ENCODE measurements at places on chromosomes 4 and X.

DNA sequence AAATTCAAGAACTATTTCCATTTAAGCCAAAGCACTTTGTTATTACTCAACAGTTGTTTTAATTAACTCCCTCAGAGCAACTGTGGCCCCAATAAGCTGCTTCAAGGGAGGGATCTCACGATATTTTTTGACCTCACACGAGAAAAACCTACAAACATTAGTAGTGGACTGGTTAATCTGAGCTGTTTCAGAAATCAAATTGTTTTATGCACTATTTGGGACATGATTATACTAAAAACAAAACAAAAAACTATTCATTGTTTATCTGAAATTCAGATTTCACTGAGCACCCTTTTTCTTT lies 74.3 kb downstream of the DCHS2 start:
- no peak for DNase-seq

DNA sequence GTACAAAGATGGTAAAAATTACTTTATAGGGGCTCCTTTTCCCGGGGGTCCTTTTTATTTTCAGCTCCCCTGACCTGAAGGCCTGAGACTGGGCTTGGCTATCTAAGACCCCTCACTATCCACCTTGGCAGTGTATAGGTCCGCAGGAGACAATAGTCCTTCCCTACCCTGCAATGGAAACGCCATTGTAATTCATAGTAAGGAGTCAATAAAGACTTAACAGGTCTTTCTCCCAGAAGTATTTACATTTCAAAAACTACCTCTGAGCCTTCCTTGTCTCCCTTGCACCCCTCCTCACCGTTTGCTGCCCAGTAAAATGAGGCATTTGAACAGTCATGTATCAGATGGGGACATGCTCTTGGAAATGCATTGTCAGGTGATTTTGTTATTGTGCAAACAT lies 401.2 kb upstream of the CNKSR2 start:
- no peak for DNase-seq

DNA sequence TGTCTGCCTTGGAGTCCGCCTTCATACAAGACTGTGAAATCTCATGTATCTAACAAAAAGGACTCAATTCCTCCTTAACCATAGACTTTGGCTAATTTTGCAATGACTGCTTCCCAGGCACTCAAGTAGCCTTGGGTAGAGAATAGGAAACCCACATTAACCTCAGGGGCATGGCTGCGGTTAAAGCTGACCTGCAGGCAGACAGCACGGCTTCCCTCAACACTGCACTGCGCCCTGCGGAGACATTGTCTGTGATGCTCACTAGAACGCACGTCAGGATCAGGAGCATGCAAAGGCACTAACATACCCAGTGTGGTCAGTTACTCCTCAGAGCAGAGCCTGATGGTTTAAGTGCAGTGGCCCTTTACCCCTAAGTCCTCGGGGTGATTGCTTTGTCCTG lies 10.3 kb upstream of the GPR143 start:
- no peak for DNase-seq

GRCh38 chr4:177519481-177520260 lies 77.4 kb upstream of the AGA start:
- DNase-seq: no peak

DNA sequence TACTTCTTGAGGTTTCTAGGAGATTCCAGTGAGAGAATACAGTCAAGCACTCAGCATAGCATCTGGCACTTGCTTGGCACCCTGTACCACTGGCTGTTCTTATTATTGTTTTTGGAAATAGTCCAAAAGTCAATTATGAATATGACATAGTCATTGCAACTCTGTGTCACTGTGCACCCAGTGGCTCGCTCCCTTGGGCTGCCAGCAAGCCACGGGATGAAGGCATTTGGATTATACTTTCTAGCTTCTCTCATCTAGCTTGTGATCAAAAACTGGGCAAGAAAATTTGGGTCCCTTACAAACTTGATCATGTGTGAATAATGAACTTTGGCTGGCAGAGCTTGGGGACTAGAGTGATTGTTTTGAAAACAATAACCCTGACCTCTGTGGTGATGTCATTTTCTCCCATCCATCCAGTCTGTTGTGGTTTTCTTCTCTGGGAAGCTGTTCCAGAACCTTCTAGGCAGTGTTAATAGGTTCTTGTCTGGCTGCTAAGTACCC lies 32.7 kb upstream of the LIMCH1 start:
- DNase-seq: no peak

GRCh38 chr4:147366164-147366563 lies 114.7 kb upstream of the EDNRA start:
- DNase-seq: no peak

GRCh38 chr4:151567056-151567455 lies 158.1 kb downstream of the FHIP1A start:
- no peak for DNase-seq

- DNase-seq: no peak
Measured at GRCh38 chr4:100106982-100107381, 83.3 kb downstream of the DDIT4L start.

DNA sequence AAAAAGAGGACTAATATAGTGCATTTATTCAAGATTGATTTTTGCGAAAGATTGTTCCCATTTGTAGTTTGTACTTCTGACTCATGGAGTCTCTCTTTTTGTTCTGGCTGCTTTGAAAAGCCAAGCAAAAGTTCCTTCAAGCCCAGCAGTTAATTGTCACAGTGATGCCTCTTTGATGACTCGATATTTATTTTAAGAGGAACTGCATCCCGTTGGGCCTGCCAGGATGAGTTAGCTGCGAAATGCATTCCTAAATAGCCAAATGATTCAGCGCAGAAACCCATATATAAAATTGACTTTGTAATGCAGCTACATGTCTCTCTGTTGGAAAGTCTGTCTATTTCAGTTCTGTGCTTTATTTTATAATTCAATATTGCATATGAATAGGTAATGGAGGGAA lies 295.1 kb downstream of the GBA3 start:
- DNase-seq: no peak

GRCh38 chr4:172709376-172709775 lies 459.2 kb upstream of the GALNT7 start:
- no peak for DNase-seq
